ENCODE measurements at places on chromosomes 4 and X.

- DNase-seq: no peak
Observed at GRCh38 chrX:112947981-112948615, 107.5 kb upstream of the AMOT start.

DNA sequence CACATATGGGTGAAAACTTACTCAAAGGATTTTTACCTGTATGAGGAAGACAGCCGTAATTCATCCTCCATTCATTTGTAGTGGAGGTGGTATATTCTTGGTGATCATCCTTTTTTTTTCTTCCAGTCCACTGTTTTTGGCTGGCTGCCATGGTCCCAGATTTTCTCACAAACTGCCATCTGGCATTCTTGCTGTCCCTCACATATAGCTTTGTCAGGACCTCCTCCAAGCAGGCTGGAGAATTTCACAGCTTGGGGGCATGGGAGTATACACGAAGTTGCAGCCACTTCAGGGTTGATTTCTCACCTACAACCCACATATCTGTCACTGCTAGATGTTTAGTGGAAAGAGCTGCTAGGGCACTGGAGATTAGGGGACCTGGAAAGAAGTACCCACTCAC lies 401.0 kb downstream of the IL1RAPL1 start:
- DNase-seq: no peak

DNA sequence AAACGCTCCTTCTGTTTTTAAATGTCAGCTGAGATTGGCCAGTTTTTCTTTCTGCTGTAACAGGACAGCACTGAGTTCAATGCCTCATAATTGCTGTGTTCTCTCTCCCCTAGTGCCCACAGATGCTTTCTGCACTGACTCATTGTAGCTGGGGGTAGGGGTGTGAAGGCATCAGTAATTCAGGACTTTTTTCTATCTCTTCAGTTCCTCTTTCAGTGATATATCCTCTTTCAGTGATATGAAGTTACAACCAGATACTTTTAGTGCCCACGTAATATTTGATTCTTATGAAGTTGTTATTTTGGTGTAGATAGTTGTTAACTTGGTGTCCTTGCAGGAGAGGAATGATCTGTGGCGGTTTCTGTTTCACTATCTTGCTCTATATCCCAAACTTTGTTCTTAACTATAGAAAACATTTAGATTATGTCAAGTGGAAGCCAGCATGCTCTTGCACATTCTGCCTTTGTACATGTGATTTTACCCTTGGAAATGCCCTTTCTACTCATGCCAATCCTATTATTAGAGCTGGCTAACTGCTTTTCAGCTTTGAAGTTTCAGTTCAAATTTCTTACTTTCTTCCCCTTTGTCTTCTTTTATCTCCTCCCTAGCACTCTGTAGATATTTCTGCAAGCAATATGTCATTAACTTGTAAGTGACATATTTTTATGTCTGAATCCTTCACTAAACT lies 1258.4 kb downstream of the FAM133A start:
- no peak for DNase-seq

GRCh38 chrX:19557822-19558221 lies 42.5 kb upstream of the MAP3K15 start:
- DNase-seq: no peak

DNA sequence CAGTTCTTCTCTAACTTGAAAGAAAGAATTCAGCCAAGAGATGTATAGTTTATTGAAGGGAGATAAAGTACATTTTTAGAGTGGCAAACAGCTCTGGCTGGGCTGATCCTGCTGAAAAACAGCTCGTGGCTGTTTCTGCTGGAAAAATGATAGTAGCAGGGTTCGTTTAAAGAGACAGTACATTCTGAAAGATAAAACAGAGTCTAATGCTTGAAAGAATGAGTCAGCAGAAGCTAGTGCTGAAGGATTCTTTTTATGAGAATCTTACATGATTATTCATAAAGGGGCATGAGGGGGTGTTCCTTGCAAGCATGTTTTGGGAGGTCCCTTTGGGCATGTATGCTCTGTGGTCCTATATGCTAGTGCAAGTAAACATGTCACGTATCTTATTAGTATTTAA lies 790.0 kb downstream of the PCDH18 start:
- no peak for DNase-seq

GRCh38 chr4:70714079-70714887 lies 7.5 kb upstream of the RUFY3 start:
- DNase-seq: no peak

- DNase-seq: no peak
Observed at GRCh38 chrX:1239681-1240142, 27.3 kb upstream of the CRLF2 start.

- no peak for DNase-seq
Observed at GRCh38 chrX:45758738-45759397, 558.2 kb upstream of the DIPK2B start.

DNA sequence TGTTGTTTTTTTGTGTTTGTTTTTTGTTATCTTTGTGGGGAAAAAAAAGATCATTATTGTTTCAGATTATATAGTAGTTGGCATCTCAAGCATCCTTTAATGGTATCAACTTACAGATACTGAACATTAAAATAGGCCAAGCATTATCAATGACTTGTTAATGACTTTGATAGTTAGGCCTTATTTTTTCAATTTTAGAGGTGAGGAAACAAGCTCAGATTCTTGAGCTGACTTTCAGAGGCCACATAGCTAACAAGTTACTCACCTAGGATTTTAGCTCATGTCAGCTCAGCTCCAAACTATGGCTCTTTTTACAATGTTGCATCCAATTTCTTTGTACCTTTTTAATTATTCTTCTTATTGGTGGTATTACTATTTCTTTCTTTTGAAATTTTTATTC lies 471 bp upstream of the PLAC8 start:
- no peak for DNase-seq

DNA sequence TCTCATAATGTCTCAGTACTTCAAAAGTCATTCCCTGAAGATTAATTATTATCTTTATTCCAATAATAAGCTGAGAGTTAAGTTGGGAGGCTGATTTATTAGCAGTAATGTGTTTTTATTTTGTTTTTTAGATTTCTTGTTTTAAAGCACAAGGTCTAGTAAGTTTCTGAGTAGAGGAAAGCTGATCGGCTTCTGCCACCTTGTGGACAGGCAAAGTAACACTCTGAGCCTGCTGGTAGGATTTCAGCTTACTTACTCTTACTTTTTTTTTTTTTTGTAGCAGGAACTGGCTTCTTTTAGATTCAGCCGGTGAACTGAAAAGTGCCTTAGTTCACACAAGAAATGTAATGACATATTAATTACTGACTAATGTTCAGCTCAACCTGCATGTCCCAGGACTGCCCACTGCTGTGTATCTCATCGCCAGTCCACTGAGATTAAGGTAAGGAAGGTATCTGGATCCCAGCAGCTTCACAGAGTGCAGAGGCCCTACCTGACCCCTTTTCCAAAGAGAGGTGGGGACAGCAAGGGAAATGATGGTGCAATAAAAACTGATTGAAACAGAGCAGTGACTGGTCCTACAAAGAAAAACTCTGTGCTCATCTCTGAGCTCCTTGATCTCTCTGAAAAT lies 126.5 kb downstream of the ADGRA3 start:
- no peak for DNase-seq

DNA sequence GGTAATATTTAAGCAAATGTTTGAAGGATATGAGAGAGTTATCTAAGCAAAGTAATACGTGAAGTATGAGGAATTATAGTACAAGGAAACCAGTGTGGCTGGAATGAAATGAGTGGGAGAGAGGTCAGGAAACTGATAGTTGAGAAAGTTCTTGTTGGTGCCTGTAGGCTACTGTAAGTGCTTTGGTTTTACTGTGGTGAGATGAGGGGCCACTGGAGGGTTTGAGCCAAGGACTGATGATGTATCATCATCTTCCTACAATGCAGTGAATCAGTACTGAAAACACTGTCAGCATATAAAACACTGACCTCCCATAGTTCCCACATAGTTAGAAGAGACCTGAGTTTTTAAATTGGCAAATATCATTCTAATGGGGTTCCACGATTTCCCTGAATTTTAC lies 367.5 kb upstream of the CTSO start:
- no peak for DNase-seq

DNA sequence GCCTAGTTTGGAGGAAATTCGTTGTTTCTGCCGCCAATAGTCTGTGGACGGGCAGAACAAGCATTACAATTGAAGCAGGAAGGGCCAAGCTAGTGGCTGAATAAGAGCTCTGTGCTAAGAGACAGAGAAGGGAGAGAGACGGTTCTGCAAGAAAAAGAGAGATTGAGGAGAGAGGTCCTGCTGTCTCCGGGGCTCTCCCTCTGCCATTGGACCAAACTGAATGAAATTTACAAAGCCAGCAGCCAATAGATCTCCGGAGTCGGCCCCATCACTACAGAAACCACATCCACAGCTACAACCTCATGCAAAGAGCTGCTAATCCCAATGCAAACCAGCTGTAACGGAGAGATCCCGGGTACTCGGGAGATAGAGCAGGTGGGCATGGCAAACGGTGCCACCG lies at the start of gene NLGN4X:
TSS of gene NLGN4X (minus strand) at position 148 of the 400 bp plus-strand sequence. CDS start 77,401 bp downstream, outside the sequence.
- no peak for DNase-seq

- DNase-seq: no peak
Observed at GRCh38 chr4:42641161-42641560, 15.7 kb downstream of the ATP8A1 start.

DNA sequence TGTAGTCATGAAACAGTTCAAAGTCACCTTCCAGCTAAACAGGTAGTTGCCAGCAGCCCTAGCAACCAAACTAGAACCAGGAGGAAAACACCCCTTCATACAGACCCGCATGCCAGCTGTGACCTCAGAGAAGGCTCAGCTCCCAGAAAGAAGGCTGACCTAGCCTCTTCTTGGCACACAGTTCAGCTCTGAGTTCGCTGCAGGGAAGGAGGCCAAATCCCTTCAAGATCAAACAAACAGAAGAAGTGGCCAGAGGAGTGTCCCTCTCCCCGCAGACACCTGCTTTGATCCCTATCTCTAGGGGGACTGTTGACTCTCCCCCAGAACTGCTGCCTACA lies 56.0 kb downstream of the HADH start:
- no peak for DNase-seq

- DNase-seq: no peak
Observed at GRCh38 chrX:143580266-143580665, 55.6 kb downstream of the SLITRK4 start.
